ENCODE measurements at places on chromosomes 1 and 21. TPM values are rescaled to one million over a fixed set of nuclear protein-coding genes. Genes with fewer than 3 reads are reported as not detected.

DNA sequence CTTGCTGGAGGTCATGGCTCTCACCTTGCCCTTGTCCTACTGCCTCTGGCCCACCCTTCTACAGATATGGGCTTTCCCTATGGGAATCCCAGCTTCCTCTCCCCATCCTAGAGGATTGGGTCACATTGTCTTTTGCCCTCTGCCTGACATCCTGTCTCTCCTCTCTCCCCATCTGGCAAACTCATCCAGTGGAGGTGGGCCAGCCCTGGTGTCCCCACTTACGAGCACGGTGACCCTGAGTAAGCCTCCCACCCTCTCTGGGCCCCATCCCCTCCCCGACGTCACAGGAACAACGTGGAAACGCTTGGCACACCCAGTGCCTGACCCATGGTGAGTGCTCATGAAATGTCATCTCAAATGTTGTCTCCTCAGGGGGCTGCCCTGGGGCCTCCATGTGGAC lies 56.1 kb upstream of the ID3 start:
- H3K27me3 ChIP-seq, result no peaks in the 10 kb centered on the region
- H3K4me1 ChIP-seq, result no peaks in the 10 kb centered on the region
- DNase-seq, result no peak
- no peaks in the 10 kb centered on the region for H3K36me3 ChIP-seq
- no peak overlapping the region for H3K27ac ChIP-seq

SYT14 gene
- 0.45 TPM for total RNA-seq

APOBEC4 gene
- 2.0 TPM for total RNA-seq

- no peaks in the 10 kb centered on the region for H3K36me3 ChIP-seq
- no peaks in the 10 kb centered on the region for H3K27me3 ChIP-seq
- H3K4me1 ChIP-seq, result no peaks in the 10 kb centered on the region
- H3K27ac ChIP-seq, result no peak overlapping the region
- no peak for DNase-seq
Observed at GRCh38 chr1:221373795-221374194, 368.1 kb downstream of the DUSP10 start.

LYPD8 gene
- total RNA-seq, result not detected

- H3K4me3 ChIP-seq, result no peak overlapping the region
- no peak for DNase-seq
- no peak overlapping the region for H3K27ac ChIP-seq
- no peaks in the 10 kb centered on the region for H3K36me3 ChIP-seq
- H3K27me3 ChIP-seq, result no peaks in the 10 kb centered on the region
- H3K4me1 ChIP-seq, result no peaks in the 10 kb centered on the region
Observed at GRCh38 chr1:4309676-4310320, 344.6 kb upstream of the AJAP1 start.

GRCh38 chr1:230713915-230714764 lies at the start of gene AGT:
TSS of gene AGT (minus strand) at chr1:230714122. CDS start at chr1:230710823, 3,299 bp downstream.
- H3K36me3 ChIP-seq, result no peaks in the 10 kb centered on the region
- H3K27ac ChIP-seq, result no peak within 1 kb of the TSS
- DNase-seq, result peak; percentile 26
- no peak within 1 kb of the TSS for H3K4me3 ChIP-seq
- H3K4me1 ChIP-seq, result peaks cover 9% of the 10 kb centered on the region

ZNF593OS gene
- not detected for total RNA-seq

ADGRL2 gene
- total RNA-seq, result 79.4 TPM

GRCh38 chr1:113793878-113794834 lies 18.1 kb downstream of the RSBN1 start:
- no peak overlapping the region for H3K4me3 ChIP-seq
- no peak for DNase-seq
- H3K36me3 ChIP-seq, result no peaks in the 10 kb centered on the region
- peaks cover 1% of the 10 kb centered on the region for H3K4me1 ChIP-seq
- no peaks in the 10 kb centered on the region for H3K27me3 ChIP-seq

DNA sequence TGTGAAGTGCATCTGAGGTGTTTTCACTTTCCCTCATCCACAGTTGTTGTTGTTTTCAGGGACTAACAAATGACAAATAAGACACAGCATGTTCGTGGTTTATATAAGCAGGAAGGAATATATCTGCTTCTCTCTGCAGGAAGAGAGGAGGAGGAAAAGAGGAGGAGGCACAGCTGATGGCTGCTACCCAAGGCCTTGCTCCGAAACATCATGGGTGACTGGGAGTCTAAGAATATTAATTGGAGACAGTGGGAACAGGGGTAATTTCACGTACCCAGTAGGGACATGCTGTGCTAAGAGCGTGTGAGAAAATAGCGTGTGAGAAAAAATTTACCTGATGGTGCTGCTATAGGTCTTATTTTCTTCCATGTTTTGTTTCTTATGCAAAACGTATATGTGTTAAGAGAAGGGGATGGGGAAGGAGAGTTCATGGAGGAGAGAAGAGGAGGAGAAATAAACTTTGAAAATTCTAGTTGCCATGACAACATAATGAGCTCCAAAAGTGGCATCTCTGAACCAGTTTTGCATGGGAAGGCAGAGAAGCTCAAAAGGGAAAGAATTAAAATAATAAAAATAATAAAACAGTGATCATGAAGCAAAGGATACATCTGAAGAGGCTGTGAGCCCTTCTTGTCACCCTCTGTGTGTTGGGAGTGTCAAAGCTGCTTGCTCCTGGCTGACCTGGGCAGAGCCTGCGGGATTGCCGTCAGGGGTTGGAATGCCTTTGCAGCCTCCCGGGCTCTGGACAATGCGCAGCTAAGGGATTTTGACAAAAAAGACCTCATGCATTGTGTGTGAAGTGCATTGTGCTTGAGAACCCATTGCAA lies 192.0 kb downstream of the CACNA1E start:
- H3K4me1 ChIP-seq, result no peaks in the 10 kb centered on the region
- no peak overlapping the region for H3K4me3 ChIP-seq
- no peaks in the 10 kb centered on the region for H3K27me3 ChIP-seq
- DNase-seq, result no peak
- no peak overlapping the region for H3K27ac ChIP-seq

KRTAP13-2 gene
- not detected for total RNA-seq

DNA sequence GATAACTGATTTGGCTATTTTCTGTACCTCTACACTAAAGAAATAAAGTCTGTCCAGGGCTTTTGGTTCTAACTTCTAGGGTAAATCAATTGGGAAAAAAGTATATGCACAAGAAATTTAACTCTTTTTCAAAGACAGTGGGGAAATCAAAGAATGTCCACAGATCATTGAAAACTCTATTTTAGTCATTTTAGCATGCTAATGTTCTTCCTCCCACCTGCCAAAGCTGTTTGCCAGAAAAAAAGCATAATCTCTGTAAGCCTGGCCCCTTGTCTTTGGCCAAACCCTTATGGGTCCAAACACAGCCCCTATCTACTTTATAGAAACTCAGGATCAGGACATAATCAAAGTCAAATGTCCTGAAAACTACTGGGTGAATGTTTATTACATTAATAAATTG lies 302.2 kb upstream of the ESRRG start:
- H3K4me3 ChIP-seq, result no peak overlapping the region
- no peak overlapping the region for H3K27ac ChIP-seq
- H3K4me1 ChIP-seq, result no peaks in the 10 kb centered on the region
- no peaks in the 10 kb centered on the region for H3K27me3 ChIP-seq

DNA sequence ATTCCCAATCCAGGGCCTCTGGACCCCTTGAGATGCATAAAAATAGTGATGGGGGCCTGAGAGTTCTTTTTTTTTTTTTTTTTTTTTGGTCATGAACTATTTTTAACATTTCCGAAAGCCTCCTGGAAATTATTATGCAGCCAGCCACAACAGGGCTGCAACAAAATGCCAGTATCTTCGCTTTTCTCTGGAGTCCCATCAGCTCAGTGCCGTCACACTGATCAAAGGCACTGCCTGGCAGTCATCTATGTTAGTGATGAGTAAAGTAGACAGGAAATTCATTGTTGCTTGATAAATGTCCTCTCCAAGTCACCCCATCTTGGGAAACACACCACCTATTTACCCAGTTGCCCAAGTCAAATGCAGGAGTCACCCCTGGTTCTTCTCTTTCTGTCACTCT lies 15.2 kb upstream of the PEF1 start:
- no peaks in the 10 kb centered on the region for H3K27me3 ChIP-seq
- H3K4me3 ChIP-seq, result no peak overlapping the region
- H3K27ac ChIP-seq, result no peak overlapping the region
- no peaks in the 10 kb centered on the region for H3K36me3 ChIP-seq
- no peak for DNase-seq
- no peaks in the 10 kb centered on the region for H3K4me1 ChIP-seq

- H3K27me3 ChIP-seq, result peaks cover 3% of the 10 kb centered on the region
- H3K4me3 ChIP-seq, result no peak overlapping the region
- H3K36me3 ChIP-seq, result no peaks in the 10 kb centered on the region
- H3K4me1 ChIP-seq, result no peaks in the 10 kb centered on the region
- DNase-seq, result no peak
Observed at GRCh38 chr1:6417961-6418667, 1.6 kb downstream of the HES2 start.

- H3K27ac ChIP-seq, result no peak overlapping the region
- no peaks in the 10 kb centered on the region for H3K36me3 ChIP-seq
- no peak overlapping the region for H3K4me3 ChIP-seq
- no peaks in the 10 kb centered on the region for H3K27me3 ChIP-seq
- no peak for DNase-seq
- no peaks in the 10 kb centered on the region for H3K4me1 ChIP-seq
Observed at GRCh38 chr1:182653986-182654385, 30.4 kb downstream of the RGS8 start.

RNU11 gene
- total RNA-seq, result not detected

DNA sequence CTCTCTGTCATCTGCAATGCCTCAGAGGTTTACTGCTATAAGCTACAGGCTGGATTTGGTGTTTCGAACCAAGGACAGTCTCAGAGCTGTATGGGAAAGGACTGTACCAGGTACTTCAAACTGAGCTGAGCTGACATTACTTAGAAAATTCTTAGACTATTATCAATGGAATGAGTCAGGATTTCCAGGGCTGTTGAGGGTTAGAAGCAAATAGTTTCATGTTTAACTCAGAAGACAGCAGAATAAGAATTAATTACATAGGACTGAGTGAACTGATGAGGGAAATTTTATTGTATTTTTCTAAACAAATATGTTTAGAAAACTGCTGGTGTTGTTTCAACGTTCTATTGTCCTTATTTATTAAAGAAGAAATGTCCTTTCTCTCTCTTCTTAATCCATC lies 74.3 kb upstream of the CAPZB start:
- no peaks in the 10 kb centered on the region for H3K36me3 ChIP-seq
- no peak overlapping the region for H3K4me3 ChIP-seq
- H3K27me3 ChIP-seq, result no peaks in the 10 kb centered on the region
- no peak overlapping the region for H3K27ac ChIP-seq
- peaks cover 4% of the 10 kb centered on the region for H3K4me1 ChIP-seq

OPTC gene
- not detected for total RNA-seq

SPRR2F gene
- total RNA-seq, result 12.7 TPM

GRCh38 chr1:21651214-21652042 lies 17.7 kb downstream of the RAP1GAP start:
- peak overlapping the region; percentile 39 for H3K4me3 ChIP-seq
- H3K4me1 ChIP-seq, result peaks cover 5% of the 10 kb centered on the region
- no peak overlapping the region for H3K27ac ChIP-seq
- H3K27me3 ChIP-seq, result no peaks in the 10 kb centered on the region
- no peaks in the 10 kb centered on the region for H3K36me3 ChIP-seq

DNA sequence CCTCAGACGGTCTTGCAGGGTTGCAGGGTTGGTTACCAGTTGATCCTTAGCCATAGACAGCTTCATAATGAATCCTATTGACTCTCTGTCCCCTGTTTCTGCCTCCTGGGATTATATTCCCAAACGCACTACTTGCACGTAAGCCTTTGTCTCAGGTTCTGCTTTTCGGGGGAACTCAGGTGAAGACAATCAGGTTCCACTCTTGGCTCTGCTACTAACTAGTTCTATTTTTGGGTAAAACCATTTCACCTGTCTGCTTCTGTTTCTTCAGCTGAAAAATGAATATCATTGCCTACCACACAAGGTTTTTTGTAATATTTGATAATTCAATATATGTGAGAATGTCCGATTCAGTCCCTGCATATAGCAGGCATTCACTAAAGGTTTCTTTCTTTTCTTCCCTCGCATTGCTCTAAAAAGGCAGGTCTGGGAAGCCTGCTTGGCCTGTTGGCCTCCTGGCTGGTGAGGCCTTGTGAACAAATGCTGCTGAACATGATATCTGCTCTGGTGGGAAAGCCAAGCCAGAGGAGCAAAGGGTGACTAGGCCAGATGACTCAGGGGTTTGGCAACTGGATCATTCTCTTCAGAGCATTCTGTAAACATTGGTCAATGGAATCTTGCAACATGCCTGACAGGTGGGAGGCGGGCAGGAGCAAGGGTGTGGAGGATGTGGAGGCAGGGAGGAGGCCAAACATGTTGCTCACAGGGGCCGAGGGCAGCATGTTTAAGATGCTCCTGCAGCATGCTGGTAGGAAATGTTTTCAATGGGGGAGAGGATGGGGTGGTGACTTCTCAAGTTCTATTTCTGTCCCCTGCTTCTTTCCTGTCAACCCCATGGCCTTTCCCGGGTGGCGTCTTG lies 23.8 kb downstream of the IER5 start:
- peak; percentile 50 for DNase-seq
- H3K4me3 ChIP-seq, result no peak overlapping the region

GRCh38 chr1:107782217-107782845 lies 182.6 kb downstream of the VAV3 start:
- no peaks in the 10 kb centered on the region for H3K27me3 ChIP-seq
- H3K4me1 ChIP-seq, result no peaks in the 10 kb centered on the region
- no peak for DNase-seq
- no peak overlapping the region for H3K4me3 ChIP-seq

FCGR1A gene
- 17.9 TPM for total RNA-seq

SERINC2 gene
- 4.2 TPM for total RNA-seq

GRCh38 chr1:17250601-17251000 lies 1.7 kb downstream of the PADI3 start:
- no peak overlapping the region for H3K27ac ChIP-seq
- H3K27me3 ChIP-seq, result no peaks in the 10 kb centered on the region
- no peak for DNase-seq
- no peaks in the 10 kb centered on the region for H3K4me1 ChIP-seq
- no peaks in the 10 kb centered on the region for H3K36me3 ChIP-seq

GRCh38 chr1:169298441-169298840 lies 69.2 kb downstream of the NME7 start:
- no peaks in the 10 kb centered on the region for H3K36me3 ChIP-seq
- H3K4me3 ChIP-seq, result no peak overlapping the region
- no peak overlapping the region for H3K27ac ChIP-seq
- H3K4me1 ChIP-seq, result no peaks in the 10 kb centered on the region
- H3K27me3 ChIP-seq, result no peaks in the 10 kb centered on the region

IL20 gene
- 2.6 TPM for total RNA-seq

DNA sequence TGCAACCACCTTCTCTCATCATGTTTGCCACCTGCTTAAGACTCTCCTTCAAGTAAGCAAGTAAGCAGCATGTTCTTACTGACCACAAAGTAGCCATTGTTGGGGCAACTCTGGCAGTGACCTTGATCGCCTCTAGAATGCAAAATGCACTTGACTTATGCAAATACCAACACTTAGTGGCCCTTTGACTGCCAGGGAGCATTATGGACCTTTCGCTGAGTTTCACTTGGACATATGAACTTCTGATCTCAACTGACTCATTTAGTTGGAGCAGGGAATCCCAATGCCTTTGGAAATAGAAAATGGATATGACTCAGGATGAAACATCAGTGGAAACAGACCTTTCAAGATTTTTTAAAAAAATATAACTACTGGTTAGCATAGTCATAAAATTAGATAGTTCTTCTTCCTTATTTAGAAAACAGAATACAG lies 6.1 kb upstream of the PLA2G5 start:
- no peaks in the 10 kb centered on the region for H3K36me3 ChIP-seq
- no peak for DNase-seq
- no peaks in the 10 kb centered on the region for H3K27me3 ChIP-seq

GJA5 gene
- 2.5 TPM for total RNA-seq

Data from ovary (tissue), 10 donors.